ENCODE measurements at places on chromosomes 7 and 10.
A peak's percentile ranks its signal among the peaks of the same experiment; 100 is the strongest.

- DNase-seq = no peak
Measured at GRCh38 chr10:32141018-32141807, 85.0 kb upstream of the KIF5B start.

DNA sequence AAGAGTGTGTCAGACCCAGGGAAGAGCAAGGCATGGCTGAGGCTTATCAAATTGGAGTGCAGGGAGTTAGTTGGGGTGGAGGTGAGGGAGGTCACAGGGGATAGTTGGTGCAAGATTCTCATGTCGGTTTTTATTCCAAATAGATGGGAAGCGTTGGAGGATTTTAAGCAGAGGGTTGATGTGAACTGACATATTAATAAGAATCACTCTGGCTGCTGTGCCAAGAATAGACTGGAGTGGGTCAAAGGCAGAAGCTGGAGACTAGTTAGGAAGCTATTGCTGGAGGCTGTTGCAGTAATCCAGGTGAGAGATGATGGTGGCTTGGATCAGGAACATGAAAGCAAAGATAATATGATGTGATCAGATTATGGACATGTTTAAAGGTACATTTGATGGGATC, 36.5 kb downstream of the LRRC18 start:
- DNase-seq = no peak

- no peak for DNase-seq
Measured at GRCh38 chr10:17645621-17646345, 1.8 kb downstream of the STAM start.

DNA sequence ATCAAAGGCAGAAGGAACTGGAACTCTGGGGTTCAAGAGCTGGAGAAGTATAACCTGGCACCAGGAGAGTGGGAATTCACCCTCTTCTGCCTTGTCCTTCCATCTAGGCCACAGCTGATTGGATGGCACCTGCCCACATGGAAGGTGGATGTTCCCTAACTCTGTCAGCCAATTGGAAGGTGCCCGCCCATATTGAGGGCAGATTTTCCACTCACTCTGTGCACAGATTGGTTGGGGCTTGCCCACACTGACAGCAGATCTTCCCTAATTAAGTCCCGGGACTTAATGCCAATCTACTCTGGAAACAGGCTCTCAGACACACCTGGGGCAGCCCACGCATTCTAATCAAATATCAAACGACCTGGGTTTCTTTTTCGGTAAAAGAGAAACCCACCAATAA, 1142.3 kb upstream of the CELF2 start:
- no peak for DNase-seq

GRCh38 chr10:47023237-47024045, 112.2 kb downstream of the PTPN20 start:
- no peak for DNase-seq

- no peak for DNase-seq
Measured at GRCh38 chr10:12638103-12638502, 288.8 kb downstream of the CAMK1D start.

DNA sequence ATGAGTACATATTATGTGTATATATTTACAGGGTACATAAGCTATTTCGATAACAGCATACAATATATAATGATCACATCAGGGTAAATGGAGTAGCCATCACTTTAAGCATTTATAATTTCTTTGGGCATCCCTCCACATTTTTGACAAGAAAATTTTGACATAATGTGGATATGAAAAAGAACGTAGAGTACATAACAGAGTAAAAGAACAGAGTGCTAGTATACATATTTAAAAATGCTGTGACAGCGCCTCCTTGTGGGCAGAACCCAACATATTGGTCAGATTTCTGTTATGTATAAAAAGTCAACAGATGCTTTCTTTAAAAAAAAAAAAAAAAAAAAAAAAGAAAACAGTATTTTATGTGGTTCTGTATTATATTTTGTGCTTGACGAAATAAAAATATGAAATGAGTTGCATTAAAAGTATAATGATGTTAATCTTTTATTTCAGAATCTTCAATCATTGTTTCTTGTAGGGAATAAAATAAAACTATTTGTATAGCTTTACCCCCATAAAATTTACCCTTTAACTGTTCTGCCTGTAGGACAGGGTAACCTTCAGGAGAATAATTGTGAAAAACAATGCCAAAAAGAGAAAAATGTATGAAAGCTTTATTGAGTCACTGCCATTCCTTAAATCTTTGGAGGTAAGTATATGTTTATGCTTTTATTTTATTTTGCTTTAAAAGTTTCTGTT, 18.3 kb upstream of the HBP1 start:
- peak; percentile 51 for DNase-seq

GRCh38 chr10:34580214-34580613, 234.9 kb downstream of the PARD3 start:
- no peak for DNase-seq

DNA sequence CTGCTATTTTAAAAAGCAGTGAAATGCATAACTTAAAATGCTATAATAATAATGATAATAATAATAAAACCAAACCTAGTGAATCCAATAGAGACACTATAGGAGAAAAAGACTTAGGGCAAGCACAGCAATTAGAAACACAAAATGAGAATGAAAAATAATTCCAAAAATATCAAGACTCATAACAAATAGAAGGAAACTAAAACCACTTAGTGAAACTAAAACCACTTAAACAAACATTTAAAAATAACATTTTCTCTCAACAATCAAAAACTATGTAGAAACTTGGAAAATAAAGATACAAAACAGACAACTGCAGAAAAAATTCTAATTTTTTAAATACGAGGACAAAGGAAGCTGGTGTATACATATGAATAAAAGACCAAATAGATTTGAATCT, 655.2 kb upstream of the NRG3 start:
- DNase-seq = no peak

- no peak for DNase-seq
Measured at GRCh38 chr7:35749556-35749955, 51.3 kb upstream of the SEPTIN7 start.

GRCh38 chr10:35752469-35753461, 110.7 kb upstream of the FZD8 start:
- no peak for DNase-seq

DNA sequence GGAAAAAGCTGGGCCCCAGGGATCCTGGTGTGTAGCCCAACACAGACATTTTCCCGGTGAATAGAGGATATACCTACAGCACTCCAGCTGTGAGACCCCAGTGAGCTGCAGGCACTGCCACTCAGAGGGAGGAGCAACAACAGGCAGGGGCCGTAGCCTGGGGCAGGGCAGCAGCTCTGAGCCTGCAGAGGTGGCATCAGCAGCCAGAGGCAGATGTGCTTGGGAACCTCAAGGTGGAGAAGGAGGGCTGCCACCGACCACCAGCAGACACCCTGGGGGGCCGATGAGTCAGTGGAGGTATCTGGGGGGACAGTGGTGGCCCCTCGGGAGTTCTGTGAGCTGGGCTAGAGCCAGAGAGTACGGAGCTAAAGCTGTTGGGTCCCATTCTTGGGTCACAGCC, 110.2 kb upstream of the GDF10 start:
- no peak for DNase-seq

DNA sequence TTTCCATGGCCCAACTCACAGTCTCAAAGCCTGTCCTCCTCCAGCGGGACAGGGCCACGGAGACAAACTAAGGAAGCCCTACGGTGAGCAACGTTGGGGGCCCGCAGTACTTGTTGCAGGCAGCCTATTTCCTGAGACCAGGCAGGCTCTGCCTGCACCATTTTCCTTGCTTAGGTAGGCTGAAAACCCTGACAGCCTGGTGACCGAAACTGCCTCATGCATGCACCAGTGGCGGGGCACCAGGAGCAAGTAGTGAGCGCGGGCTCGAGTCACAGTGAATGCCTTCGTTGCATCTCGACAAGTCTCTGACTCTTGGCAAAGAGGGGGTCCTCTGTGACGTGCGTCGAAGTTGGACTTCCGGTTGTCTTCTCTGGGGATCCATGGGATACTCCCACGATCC, 23.3 kb upstream of the ZNF273 start:
- DNase-seq = no peak

DNA sequence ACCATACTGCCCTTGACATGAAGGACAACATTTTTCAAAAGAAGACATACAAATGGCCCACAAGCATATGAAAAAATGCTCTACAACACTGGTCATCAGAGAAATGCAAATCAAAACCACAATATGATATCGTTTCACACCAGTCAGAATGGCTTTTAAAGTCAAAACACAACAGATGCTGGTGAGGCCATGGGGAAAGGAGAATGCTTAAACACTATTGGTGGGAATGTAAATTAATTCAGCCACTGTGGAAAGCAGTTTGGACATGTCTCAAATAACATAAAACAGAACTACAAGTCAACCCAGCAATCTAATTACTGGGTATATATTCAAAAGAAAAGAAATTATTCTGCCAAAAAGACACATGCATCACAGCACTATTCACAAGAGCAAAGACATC, 4.2 kb upstream of the NT5C3A start:
- no peak for DNase-seq

DNA sequence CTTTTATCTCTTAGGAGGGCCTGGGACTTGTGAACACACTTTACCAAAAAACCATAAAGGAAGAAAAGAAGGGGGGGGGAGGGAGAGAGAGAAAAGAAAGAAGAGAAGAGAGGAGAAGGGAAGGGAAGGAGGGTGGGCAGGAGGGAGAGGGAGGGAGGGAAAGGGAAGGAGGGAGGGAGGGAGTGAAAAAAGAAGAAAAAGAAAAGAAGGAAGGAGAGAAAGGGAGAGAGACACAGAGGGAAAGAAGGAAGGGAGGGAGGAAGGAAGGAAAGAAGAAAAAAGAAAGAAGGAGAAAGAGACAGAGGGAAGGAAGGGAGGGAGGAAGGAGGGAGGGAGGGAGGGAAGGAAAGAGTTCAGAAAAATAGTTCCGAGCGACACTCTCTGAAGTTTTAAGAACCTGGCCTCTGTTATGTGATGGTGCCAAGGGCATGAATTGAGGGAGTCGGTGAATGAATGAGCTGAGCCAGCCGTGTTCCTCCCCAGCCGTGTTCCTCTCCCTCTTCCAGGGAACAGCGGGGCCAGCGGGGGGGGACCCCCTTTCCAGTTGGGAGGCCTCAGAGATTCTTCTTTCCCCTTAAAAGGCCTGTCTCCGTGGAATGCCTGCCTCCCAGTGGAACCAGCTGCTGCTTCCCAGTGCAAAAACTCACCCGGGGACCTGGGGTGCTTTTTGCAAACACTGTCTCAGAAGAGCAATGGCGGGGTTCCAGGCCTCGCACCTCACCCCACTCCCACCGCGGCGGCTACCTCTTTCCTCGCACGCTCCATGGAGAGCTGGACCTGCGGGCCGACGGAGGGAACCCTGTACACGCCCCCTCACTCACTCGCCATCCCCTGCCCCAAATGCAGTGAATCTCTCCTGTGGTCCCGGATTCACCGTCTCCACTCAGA, 84.1 kb downstream of the FOXL3 start:
- DNase-seq = no peak

DNA sequence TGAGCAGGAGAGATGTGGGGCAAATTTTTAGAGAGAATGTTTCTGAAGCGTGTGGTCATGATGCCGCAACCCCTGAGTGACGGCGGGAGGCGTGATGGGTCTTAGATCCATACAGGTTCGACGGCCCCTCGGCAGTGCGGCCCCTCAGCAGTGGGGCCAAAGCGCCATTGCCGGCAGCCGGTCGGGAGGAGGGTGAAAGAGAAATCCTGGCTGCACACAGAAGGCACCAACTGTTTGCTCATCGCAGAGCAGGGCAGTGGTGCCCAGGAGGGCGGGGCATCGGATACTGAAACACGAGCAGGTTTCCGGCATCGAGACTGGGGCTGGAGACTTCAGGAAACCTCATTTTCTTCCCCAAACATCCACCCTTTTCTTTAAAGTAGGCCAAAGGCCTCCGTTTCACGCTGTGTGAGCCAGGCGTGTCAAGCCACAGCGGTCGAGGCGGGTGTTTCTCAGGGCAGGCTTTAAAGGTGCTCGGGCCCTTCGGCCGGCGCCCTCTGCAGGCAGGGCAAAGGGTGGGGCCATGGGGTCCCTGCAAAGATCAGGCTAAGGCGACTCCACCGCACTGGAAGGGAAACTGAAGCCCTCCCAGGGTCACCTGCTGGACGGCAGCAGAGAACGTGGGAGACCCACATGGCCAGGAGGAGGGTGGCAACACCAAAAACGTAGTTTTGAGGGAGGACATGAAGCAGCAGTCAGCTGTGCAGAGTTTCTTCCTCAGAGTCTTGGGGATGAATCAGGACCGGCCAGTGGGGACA, 42.0 kb upstream of the PPP2R2D start:
- DNase-seq = no peak

GRCh38 chr10:128686630-128687278, 560.5 kb upstream of the MKI67 start:
- no peak for DNase-seq

- DNase-seq = no peak
Measured at GRCh38 chr10:120580918-120581895, 124.2 kb downstream of the PLPP4 start.

DNA sequence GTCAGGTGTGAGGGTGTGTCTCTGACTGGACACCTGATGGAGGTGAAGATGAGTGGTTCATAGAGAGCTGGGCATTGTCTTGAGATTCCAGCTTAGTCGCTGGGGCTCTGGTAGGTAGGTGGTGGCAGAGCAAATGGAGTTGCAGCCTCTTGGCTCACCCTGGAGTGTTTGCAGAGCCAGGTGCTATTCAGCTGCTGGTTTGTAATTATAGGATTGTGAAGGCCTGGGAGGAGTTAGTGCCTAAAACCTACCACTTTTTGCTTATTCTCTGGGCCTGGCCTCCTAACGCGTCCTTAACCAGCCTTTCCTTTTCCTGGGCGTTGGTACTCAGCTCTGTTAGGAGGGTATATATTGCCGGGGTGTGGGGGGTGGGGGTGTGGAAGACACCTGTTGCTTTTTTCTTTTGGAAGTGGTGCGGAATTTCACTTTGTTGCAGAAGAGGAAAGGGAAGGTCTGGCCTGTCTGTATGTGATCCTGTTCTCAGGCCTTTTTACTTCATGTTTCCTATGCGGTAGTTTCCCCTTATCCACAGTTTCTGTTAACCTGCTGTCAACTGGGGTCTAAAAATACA, 3.2 kb downstream of the PPRC1 start:
- no peak for DNase-seq

DNA sequence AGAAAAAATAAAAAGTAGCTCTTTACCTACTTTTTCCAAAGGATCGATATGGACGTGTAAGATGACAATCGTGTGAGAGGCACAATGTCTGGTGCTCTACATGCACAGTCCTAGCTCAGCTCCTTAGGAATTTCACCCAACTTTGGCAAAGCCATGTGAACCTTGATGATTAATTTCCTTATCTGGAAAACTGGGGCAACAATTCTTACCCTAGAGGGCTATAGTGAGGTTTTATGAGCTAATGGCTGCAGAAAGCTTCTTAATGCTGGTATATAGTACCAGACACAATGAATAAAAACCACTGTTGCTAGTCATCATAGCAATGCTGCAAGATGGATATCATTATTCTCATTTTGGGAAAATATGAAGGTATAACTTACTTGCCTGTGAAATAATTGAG, 202.7 kb downstream of the PARD3 start:
- no peak for DNase-seq

DNA sequence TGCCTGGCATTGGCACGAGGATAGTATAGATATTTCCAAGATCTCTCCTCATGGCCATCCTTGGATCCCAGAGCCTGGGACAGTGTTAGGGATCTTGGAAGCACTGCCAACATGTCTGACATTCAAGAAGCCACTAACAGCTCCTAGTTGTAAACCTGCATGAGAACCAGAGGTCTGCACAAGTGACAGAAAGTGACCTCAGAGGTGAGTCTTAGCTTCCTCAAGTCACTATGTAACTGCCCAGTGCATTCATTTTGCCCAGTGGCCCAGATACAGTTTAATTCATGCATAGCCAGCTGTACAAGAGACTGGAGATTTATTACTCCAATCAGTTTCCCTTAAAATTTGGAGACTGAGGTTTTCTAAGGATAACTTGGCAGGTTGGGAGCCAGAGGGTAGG, 16.7 kb downstream of the SUGCT start:
- DNase-seq = no peak

- DNase-seq = no peak
Measured at GRCh38 chr7:103573479-103574058, 127.6 kb upstream of the SLC26A5 start.

GRCh38 chr10:129410688-129411392, 56.2 kb upstream of the MGMT start:
- DNase-seq = no peak

All from amniotic stem cell (primary cell).